ENCODE measurements at places on chromosomes 7 and 10.

DNA sequence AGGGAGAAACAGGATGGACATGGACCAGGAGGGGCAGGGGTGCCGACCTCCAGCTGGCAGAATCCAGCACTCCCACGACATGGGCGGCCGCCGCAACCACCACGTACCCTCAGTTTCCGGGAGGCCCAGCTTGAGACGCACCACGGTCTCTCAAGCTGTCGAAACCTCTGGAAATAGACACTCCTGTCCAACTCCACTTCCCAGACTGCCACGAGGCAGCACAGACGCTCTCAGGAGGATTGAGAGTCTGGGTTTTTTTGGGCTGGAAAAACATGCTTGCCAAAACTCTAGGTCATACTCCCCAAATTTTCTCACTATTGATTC is 37.9 kb upstream of the PDGFA start:
- ATAC-seq, result no peak

DNA sequence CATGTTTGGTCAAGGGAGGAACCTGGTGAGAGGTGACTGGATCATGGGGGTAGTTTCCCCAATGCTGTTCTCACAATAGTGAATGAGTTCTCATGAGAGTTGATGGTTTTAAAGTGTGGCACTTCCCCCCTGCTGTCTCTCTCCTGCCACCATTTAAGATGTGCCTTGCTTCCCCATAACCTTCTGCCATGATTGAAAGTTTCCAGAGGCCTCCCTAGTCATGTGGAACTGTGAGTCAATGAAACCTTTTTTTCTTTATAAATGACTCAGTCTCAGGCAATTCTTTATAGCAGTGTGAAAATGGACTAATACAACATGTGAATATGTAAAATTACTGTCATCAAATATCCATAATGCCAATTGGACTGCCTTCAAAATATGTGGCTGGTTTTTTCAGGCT is 165.5 kb upstream of the TARP start:
- ATAC-seq, result no peak

GRCh38 chr10:66924674-66925345 is 1.0 kb upstream of the LRRTM3 start:
- no peak for ATAC-seq

- no peak for ATAC-seq
Observed at GRCh38 chr7:106283501-106283830, 1.3 kb downstream of the NAMPT start.

- ATAC-seq, result no peak
Observed at GRCh38 chr7:111746950-111747349, 184.7 kb upstream of the IMMP2L start.

DNA sequence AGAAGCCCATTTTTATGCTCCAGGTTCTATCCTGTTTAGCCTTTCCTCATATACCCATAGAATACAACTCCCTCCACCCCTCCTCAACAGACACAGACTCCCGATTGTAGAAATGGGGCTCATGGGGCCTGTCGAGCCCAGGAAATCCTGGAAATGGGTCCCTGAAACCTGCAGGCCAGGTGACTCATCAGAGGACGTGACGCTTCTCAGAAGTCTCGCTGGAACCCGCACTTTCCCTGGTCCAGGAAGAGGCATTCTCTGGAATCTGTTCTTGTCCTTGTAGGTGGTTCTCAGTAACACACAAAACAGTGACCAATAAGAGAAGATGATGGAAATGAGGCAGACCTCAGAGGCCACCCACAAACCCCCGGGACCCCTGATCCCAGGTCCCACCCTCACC is 244.8 kb upstream of the PPP2R2D start:
- ATAC-seq, result no peak

- no peak for ATAC-seq
Observed at GRCh38 chr10:22690614-22691431, 23.6 kb downstream of the PIP4K2A start.

DNA sequence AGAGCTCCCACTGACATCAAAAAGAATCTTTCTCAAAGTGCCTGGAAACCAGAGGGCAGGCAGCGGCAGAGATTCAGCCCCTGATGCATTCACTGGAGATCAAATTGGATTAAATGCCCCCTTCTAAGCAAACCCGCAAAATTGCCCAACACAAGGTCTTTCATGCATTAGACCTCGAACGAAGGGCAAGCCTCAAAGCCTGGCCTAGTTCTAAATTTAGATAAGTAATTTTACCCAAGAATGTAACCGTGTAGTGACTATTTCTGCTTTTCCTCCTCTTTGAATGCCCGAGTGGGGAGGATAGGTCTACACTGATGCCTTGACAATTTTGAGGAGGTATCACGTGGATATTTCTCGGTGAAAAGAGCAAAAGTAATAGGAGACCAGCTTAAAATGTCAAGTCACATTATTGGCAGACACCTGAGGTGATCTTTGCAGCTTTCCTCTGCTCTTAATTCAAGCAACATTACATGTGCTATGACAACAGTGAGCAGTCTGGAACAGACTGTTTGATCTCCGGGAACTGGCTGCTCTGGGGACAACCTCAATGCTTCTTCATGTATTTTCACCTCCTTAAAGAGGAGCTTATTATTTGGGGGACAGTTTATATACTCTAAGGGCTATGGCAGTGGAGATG is 1263.5 kb upstream of the AUTS2 start:
- ATAC-seq, result no peak

DNA sequence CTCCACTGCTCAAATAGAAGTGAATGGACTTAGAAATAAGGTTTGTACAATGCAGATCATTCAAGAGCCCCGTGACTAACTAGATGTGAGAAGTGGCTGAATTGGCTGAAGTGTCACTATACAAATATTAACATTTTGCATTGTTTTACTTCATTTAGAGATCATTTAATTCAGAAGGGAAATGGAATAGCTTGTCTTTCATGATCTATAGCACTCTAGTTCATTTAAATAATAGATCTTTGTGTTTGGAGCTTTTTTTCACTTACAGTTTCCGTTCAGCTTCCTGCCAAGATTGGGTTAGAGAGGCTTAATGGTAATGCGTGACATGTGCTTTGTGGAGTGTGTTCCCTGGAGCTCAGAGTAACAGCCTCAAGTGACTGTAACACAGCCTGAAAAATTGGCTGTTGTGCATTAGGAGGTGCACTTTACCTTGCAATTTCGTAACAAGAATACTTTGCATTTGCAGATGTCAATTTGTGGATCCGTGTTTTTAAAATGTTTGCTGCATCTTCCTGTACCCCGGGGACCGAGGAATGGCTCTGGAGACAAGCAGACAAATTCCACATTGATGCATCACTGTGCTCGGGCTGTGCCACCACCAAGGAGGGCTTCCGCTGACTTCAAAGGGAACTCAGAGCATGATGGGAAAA is 170.3 kb downstream of the NRP1 start:
- no peak for ATAC-seq

DNA sequence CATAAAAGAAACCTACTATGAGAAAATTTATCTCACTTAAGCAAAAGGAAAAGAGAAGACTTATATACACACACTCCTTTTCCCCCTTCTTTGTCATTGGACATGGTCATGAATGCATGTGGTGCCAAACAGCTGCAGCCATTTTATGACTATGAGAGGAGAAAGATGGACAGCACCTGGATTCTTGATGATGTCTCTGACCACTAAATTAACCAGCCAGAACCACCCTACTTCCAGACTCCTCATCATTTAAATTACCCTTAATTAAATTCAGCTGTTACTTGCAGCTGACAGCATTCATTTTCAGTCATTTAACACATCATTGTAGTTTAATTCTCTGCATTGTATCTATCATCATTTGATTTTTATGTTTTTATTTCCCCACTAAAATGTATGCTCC is 379.0 kb upstream of the HPS1 start:
- no peak for ATAC-seq

GRCh38 chr7:23357190-23358093 is 58.3 kb downstream of the MALSU1 start:
- peak; percentile 51 for ATAC-seq

- no peak for ATAC-seq
Observed at GRCh38 chr7:140611641-140612040, 29.0 kb downstream of the DENND2A start.

- ATAC-seq, result no peak
Observed at GRCh38 chr7:92735707-92736106, 100.7 kb downstream of the CDK6 start.

GRCh38 chr7:142770661-142771352 is at the start of gene PRSS2:
PRSS2 (plus strand) TSS chr7:142770970; CDS start chr7:142770983, 13 bp downstream.
- ATAC-seq, result no peak

GRCh38 chr10:5502061-5502521 is 2.7 kb upstream of the CALML5 start:
- no peak for ATAC-seq

GRCh38 chr10:62199584-62199983 is 69.1 kb downstream of the RTKN2 start:
- ATAC-seq, result no peak
